ENCODE measurements at places on chromosomes 7 and 10.

GRCh38 chr7:14691597-14692203 is 210.9 kb downstream of the DGKB start:
- peak; percentile 30 for DNase-seq

DNA sequence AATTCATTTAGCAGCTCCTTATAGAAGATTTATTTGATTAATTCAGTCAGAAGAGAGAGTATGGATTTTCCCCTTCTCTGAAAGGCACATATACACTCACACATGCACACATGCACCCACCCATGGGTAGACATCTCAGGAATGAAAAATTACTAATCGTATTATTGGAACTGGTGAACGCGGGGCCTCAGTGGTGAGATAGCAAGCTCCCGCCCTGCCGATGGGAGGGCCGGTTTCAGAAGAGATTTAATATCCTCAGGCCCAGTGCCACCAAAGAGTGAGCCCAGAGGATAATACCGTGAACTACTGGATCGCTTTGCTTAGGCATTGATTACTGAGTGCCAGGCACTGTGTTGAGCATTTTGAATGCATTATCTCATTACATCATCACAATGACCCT is 38.0 kb upstream of the EMX2 start:
- no peak for DNase-seq

GRCh38 chr7:87479951-87480350 is 4.5 kb upstream of the ABCB4 start:
- DNase-seq, result no peak

- no peak for DNase-seq
These were observed 77.3 kb upstream of the SAMD8 start for GRCh38 chr10:75034131-75034512.

DNA sequence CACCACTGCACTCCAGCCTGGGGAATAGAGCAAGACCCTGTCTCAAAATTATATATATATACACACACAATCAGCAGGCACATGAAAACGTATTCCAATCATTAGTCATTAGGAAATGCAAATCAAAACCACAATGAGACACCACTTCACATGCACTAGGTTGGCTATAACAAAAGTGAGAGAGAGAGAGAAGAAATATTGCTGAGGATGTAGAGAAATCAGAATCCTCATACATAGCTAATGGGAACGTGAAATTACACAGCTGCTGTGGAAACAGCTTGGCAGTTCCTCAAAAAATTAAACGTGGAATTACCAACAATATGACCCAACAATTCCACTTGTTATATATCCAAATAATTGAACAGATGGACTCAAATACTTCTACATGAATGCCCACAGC is 43.3 kb upstream of the CNNM1 start:
- no peak for DNase-seq

DNA sequence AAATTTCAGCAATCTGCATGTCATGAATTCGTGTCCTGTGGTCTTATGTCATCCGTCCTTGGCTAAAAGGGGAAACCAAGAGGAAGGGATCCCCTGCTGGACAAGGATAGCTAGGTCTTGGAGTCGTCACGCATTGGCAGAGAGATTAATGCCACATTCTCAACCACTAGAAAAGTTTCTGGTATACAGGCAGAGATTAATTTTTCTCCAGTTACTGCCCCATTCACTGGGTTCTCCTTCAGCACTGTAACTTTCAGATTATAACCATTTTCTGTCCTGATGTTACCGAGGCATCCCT is 1060.6 kb upstream of the AUTS2 start:
- no peak for DNase-seq

- no peak for DNase-seq
These were observed 63.5 kb downstream of the COBL start for GRCh38 chr7:51253157-51253556.

DNA sequence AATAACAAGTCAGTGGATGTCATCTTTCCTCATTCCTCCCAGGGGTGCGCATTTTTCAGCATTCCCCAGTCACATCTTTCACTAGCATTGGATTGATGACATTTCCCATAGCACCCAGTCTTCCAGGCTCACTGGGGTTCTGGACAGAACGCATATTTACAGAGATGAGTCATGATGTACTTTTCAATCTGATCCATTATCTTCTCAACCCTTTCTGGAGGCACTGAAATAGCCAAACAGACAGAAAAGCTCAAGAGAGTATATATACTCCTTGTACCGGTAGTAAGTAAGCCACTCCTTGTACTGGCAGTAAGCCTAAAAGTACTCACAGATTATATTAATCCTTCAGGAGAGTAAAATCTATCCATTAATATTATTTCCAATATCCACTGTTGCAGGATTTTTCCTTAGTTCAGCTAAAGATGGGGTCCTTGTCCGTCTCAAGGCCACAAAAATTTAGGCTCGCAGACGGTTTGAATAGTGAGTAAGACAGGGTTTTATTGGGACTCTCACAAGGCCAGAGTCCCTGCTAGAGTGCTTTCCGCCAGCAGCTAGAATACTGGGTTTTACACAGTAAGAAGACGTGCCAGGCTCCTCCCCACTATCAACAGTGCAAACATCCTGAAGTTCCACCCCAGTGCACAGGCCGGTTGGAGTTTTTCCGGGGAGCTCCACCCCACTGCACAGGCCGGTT is 60.8 kb downstream of the MDH2 start:
- DNase-seq, result no peak

- DNase-seq, result no peak
These were observed 132.3 kb downstream of the HGF start for GRCh38 chr7:81637534-81637933.

DNA sequence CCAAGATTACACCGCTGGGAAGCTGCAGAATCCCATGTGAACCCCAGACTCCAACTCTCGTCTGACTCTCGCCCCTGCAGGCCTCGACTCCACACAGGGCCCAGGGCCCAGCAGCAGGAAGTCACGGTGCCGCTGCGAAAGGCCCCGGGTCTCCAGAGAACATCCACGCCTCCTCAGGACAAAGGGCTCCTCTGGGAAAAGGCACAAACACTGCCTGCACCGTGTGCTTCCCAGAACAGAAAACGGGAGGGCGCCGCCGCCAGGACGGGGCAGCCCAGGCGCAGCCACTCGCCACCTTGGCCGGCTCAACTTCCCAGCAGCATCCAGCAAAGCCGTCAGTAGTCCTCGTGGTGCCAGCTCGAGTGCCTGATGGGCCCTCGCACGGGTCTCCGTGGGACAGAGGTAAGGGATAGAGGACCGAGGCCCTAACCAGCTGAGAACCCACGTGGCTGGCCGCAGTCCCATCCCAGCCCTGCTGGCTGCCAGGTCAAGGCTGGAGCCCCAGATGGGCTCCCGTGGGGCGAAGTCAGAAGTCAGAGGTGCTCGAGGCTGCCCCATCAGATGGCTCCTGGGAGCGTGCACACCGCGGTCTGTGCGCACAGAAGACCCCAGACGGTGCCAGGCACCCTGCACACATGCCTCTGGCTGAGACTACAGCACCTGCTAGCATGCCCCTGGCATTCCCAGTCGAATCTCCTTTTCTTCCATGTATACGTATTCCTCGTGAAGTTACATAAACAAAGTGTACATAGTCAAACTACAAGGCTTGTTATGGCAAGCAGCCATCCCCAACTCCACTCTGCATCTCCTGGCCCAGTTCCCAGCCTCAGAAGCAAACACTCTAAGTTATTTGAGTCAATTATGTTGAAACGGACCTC is 60.2 kb downstream of the MAD1L1 start:
- DNase-seq, result no peak

GRCh38 chr10:80739328-80739727 is 201.6 kb downstream of the SH2D4B start:
- DNase-seq, result no peak

DNA sequence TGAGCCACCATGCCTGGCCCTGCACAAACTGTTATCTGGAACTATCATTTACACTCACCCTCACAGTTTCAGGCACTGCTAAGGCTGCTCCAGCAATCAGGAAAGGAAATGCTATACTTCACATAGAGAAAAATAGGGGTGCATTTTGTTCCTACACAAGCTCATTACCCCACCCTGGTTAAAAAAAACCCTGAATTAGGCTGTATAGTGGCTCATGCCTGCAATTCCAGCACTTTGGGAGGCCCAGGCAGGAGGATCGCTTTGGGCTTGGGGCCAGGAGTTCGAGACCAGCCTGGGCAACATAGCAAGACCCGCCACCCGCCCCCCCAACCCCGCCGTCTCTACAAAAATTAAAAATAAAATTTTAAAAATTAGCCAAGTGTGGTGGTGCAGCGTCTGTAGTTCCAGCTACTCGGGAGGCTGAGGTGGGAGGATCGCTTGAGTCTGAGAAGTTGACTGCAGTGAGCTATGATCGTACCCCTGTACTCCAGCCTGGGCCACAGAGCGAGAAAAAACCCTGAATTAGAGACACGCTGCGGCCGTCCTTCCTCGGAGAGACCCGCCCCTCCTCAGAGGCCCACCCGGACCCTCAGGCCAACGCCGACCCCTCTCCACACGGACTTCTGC is 539 bp downstream of the PTCD1 start:
- DNase-seq, result no peak

DNA sequence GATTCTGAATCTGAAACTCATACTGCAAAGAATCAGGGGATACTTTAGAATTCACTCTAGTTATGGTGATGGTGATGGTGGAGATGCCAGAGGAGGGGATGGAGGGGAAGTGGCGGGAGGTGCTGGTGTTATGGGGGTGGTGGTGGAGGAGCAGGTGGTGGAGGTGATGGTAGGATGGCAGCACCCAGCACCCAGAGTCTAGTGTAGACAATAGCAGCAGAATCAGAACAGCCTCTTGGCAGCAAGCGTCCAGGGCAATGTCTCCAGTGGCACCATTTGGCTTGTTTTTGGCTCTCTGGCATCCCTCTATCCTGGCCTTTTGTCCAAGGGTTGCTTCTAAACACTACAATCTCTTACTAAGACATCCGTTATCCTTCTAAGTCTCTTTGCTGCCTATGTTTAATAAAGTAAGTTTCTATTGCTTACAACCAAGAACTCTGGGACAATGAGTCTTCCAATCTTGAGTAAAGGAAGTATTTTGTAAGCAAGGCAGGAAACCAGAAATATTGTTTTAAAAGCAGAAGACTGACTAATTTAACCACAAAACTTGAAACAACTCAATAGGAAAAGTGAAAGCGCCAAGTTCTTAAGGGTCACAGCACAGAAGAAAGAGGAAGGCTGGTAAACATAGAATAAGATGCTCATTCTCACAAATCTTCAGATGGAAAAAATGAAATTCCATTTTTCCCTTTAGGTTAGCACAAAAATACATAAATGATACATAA is 42.4 kb upstream of the GDF10 start:
- no peak for DNase-seq

GRCh38 chr10:115023715-115024114 is 69.5 kb upstream of the ATRNL1 start:
- DNase-seq, result no peak

DNA sequence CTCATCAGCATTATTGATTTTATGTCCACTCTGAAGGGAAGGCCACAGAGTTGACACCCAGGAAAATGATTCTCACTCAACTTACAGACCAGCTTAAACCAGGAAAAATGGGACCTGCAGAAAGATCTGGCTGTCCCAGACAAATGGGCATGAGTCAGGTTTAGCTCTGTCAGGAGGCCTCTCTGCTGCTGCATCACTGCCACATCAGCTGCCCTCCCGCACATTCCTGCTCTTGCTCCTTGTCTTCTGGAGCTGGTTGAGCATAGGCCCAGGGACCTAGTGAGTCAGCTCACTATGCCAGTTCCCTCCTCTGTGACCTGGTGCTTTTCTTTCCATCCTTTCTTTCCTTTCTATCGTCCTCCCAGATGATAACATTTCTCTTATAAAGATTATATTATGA is 18.8 kb upstream of the SMNDC1 start:
- DNase-seq, result no peak

DNA sequence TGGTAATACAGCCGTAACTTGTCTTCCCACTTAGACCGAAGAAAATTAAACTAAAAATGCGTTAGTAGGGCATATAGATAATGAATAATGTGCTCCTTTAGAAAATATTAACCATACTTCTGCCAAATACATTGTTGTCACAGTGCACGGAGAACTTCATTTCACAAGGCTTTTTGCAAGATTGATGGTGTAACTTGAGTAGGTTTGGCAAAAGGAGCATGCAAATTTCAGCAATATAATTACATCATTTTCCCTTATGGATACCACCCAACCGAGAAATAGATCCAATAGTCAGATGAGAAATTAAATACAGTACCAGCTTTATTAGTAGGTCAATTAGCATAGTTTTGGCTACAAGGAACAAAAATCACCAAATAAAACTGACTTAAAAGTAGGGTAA is 792.6 kb upstream of the C7orf33 start:
- no peak for DNase-seq

DNA sequence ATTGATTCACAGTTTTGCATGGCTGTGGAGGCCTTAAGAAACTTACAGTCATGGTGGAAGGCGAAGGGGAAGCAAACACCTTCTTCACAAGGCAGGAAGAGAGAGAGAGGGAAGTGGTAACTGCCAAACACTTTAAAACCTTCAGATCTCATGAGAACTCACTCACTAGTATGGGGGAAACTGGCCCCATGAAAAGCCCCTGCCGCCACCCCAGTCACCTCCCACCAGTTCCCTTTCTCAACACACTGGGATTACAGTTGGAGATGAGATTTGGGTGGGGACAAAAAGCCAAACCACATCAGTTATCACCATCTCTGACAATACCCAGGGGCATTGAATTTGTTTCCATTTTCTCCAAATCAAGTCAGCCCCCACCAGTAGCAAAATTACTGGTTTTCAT is 740.4 kb downstream of the GATA3 start:
- DNase-seq, result no peak

DNA sequence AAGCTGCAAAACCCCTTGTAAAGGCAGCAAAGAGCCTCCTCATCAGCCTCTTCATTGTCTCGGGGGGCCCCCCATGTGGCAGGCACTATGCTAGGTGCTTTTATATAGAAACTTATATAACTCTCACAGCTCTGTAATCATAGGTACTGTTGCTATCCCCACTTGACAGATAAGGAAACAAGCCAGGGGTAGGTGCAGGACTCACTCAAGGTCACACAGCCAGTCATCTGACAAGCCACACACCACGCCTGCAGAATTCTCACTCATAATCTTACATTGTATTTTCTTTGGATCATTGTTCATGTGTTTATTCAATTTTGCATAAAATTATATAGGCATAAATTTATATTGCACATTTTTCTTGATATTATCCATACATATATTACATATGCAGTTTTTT is 165.4 kb downstream of the PPP1R17 start:
- no peak for DNase-seq

- DNase-seq, result no peak
These were observed 2.7 kb downstream of the TMEM176A start for GRCh38 chr7:150803161-150803860.

- no peak for DNase-seq
These were observed 185.2 kb upstream of the VIPR2 start for GRCh38 chr7:159329818-159330378.

- no peak for DNase-seq
These were observed 126.0 kb downstream of the SGMS1 start for GRCh38 chr10:50497758-50498157.

DNA sequence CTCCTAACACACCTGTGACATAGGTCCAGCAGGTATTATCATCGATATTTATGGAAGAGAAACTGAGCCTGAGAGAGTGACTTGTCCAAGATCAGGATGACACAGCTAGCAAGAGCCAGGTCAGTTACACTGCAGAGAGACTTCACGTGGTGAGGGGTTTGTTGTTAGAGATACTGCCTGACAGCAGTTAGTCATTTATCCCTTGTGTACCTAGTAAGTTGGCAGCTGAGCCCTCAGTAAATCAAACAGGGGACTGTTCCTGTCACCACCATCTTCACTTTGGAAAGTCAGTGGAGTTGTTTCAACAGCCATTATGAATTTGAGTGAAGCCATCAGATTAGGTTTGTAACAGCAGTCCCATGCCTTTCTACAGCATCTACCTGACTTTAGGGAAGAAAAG is 87.5 kb upstream of the GATA3 start:
- no peak for DNase-seq

GRCh38 chr7:6650521-6651011 is 13.4 kb downstream of the ZNF316 start:
- no peak for DNase-seq

GRCh38 chr7:135747366-135747765 is 1.2 kb downstream of the FAM180A start:
- DNase-seq, result no peak
